ENCODE measurements at places on chromosomes 3 and 15.

DNA sequence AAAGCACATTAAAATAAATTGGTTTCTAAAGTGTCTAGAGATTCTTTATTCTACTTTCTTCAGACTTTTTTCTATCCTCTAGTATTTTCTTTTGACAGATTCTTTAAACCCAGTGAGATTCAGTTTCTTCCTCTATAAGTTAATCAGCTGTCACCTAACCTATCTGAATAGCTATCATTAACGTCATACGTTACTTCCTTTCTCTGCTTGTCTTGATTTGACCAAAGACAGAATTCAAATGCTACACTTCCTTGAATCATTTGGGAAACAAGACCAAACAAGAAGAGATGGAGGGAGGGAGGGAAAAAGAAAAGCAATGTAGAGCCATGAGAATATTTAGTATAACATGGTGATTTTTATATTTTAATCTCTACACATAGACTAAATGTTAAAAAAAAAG, 235.2 kb downstream of the NAALADL2 start:
- no peak for DNase-seq

DNA sequence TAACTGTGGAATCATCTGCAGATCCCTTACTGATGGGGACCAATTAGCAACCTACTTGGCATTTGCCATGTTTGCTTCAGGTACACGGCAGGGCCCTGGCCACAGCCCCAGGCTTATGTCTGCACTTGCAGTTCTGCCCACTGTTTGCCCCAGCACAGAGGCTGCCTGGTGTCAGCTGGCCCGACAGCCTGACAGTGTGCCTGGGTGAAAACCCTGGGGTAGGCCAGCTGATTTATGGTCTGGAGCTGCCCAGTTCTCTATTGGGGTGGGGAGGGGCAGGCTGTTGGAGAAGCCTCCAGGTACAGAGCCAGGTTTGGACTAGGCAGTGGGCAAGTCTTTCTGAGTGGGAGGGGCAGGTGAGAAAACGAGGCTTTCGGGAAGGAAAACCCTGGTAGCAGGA, 11.2 kb upstream of the TGM5 start:
- no peak for DNase-seq

DNA sequence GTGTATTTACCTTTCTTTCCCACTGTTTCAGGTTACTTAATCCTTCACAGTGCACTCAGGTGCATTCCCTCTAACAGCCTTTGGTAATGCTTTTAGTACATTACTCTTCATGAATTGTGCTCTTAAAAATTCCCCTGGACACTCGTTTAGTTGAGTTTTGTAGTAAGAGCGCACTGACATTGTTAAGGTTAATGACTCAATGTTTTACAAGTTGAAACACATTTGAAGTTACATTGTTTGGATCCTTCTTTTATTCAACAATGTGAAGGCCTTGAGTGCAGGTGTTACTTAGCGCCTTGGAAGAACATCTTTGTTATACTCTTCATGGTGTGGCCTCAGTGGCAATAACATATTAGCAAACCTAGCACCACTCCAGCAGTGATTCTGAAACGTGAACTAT, 739.6 kb downstream of the NAALADL2 start:
- no peak for DNase-seq

- no peak for DNase-seq
Observed at GRCh38 chr15:85499371-85499887, 119.0 kb downstream of the AKAP13 start.

GRCh38 chr3:114404590-114404989, 110.8 kb downstream of the TIGIT start:
- no peak for DNase-seq

DNA sequence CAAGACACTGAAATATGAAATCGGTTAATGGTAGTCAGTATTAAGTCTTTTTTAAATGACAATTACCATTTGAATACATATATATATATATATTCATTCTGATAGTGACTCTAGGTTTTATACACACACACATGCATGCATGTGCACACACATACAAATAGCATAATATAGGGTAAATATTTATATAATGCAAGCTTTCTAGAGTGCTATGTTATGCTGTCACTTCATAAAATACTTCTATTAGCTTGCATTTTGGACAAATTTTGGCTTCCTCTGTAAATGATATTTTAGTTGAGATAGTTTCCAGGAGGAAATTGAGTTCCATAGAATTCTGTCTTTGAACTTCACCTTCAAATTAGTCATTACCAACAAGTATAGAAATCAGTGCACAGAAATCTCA, 89.9 kb upstream of the EPHA3 start:
- no peak for DNase-seq

GRCh38 chr3:138862924-138863775, 28.4 kb upstream of the PIK3CB start:
- DNase-seq, result no peak

DNA sequence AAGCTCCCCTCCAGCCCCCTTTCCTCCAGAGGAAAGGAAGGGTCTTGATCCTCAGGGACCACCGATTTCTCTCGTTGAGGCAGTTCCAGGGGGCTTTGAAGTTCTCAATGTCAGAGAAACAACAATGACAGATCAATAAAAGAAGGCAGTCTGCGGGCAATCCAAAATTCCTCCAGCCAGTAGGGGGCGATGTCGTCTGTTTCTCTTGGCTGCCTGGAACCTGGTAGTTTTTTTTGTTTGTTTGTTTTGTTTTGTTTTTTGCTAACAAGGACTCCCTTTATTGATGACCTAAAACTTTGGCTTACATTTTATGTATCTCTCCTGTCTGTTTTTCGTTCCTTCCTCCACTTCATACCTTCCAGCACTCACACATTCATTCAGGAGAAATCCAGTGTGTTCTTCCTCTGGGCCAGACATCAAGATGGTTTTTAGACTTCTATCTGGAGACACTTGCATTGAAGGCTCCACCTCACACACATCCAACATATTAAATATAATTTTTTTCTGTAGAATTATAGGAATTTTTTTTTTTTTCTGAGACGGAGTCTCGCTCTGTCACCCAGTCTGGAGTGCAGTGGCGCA, 276.6 kb downstream of the RPLP1 start:
- no peak for DNase-seq

GRCh38 chr15:101342056-101342455, 47.0 kb upstream of the SNRPA1 start:
- no peak for DNase-seq

- no peak for DNase-seq
Observed at GRCh38 chr3:183884097-183884426, 618 bp downstream of the PARL start.

GRCh38 chr15:67815036-67815592, 10.2 kb upstream of the SKOR1 start:
- DNase-seq, result no peak

- no peak for DNase-seq
Observed at GRCh38 chr15:29681946-29682345, 140.3 kb downstream of the TJP1 start.

GRCh38 chr3:53350652-53351051, 3.3 kb upstream of the DCP1A start:
- DNase-seq, result no peak

DNA sequence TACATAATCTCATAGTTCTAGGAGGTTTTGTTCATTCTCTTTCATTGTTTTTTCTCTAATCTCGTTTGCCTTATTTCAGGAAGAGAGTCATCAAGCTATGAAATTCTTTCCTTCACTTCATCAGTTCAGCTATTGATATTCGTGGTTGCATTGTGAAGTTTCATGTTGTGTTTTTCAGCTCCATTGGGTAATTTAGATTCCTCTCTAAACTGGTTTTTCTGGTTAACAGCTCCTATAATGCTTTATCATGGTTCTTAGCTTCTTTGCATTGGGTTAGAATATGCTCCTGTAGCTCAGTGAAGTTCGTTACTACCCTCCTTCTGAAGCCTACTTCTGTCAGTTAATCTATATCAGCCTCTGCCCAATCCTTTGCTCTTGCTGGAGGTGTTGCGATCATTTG, 69.4 kb upstream of the CD96 start:
- no peak for DNase-seq

GRCh38 chr3:58042947-58043707, 34.9 kb downstream of the FLNB start:
- no peak for DNase-seq

DNA sequence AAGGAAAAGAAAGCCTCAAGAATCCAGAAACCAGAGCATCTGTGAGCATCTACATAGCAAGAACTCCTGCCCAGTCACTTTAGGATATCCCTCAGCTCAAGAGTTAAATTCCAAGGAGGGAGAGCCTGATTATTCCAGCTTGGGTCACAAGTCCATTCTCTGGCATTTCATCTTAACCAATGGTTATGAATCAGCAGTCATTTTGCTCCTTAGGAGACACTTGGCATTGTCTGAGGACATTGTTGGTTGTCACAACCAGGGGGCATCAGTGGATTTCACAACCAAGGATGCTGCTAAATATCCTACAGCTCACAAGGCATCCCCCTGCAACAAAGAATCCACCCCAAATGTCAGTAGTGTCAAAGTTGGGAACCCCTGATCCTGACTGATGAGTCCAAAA, 51.0 kb upstream of the LMCD1 start:
- DNase-seq, result no peak

DNA sequence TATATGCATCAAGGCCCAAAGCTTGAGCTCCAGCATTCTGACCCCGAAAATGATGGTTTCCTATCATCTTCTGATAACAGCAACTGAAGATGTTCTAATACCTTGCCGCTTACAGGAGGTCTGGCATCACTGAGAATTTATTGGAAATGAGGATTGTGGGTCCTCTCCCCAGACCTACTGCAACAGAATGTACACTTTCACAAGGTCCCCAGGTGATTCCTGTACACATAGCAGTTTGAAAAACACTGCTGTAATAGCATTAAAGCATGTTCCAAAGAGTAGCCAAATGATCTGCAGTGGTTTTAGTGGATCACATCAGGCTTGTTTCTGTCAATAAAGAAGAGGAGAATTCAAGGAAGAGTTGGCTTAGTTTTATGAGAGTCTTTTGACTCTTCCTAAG, 11.3 kb downstream of the TGFBR2 start:
- no peak for DNase-seq

DNA sequence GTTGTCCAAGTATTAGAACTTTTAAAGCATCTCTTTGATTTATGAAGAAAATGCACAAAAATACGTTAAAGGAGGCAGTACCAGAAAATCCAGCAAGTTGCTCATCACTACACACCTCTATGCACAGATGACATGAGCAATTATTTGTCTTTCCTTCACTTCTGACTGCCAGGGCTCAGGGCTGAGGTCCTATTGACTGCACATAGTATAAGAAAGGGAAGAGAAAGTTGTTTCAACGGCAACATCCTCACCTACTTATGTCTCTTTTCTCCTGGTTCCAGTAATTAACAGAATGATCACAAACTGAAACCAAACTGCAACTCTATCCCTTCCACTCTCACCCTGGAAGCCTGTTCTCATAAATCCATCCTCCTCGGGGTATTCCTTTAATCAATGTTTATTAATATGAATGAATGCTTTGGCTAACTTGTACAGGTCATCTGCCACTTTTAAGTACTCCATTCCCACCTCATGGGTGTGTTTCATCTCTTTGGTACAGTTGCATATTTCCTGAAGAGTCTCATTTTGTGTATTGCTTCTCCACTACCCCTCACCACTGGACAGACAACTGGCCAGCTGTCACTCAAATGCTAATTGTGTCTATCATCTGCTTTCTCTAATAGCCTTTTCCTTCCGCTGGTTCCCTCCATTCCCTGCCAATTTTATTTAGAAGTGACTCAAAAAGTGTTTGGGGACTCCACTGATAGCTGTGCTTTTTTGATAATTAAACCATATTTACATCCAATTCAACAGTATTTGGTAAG, 34.5 kb downstream of the RAB27A start:
- DNase-seq, result no peak

- DNase-seq, result no peak
Observed at GRCh38 chr3:14444380-14444779, 42.0 kb downstream of the SLC6A6 start.

Measured in cortex of kidney (tissue), 1 donor.